RCC 7860 (cell line): ENCODE measurements at places on chromosomes 13 and 19.

DNA sequence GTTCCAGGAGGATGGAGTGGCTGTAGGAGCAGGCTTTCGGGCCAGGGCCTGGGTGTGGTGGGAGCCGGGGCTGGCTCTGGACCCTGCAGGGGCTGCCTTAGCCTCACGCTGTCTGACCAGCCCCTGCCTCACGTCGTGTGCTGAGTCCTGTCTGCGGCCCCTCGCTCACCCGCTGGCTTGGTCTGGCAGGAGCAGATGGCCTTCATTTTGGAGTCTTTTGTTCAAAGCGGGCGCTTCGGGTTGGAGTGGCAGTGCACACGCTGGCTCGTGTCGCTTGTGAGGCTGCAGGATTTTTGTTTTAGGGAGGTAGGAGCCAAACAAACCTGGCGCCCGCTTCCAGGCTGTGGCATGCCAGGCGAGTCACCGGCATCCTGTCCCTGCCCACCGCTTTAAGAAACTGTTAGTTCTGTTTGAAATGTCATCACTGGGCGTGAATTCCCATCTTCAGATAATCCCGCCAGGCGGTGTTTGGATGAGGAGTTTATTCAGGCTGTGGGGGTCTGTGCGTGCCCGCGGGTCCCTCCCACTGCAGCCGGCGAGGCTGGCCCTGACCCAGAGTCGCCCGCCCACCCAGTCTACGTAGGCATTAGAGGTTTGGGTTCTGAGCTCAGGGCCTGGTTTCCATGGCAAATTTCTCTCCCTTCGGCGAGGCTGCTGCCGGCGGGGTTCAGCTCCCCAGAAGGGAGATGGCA lies 89.8 kb downstream of the KDM4B start:
- no peak for DNase-seq

GRCh38 chr13:52906122-52906903 lies 57.9 kb upstream of the PCDH8 start:
- no peak for DNase-seq

DNA sequence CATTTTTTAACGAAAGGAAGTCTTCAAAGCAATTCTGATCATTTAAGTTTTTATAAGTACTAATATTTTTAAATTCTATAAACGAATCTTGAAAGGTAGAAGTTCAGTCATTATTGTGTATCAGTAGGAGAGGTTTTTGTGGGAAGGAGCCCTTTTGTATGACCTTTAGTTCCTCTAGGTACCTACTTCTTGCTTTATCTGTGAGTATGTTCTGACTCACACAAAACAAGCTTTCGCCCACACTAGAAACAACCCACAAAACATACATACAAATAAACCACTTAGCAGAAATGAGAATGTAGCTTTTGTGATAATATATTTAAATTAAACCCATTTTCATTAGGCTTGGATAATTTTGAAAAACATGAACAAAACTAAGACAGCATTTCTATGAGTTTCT lies 27.8 kb downstream of the ERCC5 start:
- DNase-seq = no peak

GRCh38 chr19:41428481-41428859 lies 1.3 kb upstream of the B3GNT8 start:
- no peak for DNase-seq
